ENCODE measurements at places on chromosomes 12 and 14.

GRCh38 chr12:124278389-124279101, 16.3 kb upstream of the RFLNA start:
- no peak for DNase-seq

DNA sequence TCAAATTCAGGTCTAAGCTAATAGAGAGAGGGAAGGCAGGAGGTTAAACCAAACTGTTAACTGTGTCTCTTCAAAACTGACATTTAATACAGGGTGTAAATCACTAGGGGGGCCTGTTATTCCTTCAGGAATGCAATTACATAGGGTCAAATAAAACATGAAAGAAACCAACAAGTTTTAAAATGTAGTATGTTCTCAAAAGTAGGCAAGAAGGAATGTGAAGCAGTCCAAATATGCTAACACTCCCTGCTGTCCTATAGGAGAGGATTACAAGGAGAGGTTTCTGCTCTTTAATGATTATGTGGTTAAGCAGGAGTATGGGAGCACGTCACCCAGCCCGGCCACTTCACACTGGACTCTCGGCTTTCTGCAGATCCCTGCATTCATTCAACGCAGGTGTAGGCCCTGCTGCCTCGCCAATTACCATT, 42.5 kb upstream of the BMP4 start:
- DNase-seq, result peak; percentile 81

- DNase-seq, result no peak
Measured at GRCh38 chr12:38152816-38153736, 163.5 kb upstream of the ALG10B start.

GRCh38 chr14:89485264-89485663, 68.2 kb upstream of the FOXN3 start:
- no peak for DNase-seq

DNA sequence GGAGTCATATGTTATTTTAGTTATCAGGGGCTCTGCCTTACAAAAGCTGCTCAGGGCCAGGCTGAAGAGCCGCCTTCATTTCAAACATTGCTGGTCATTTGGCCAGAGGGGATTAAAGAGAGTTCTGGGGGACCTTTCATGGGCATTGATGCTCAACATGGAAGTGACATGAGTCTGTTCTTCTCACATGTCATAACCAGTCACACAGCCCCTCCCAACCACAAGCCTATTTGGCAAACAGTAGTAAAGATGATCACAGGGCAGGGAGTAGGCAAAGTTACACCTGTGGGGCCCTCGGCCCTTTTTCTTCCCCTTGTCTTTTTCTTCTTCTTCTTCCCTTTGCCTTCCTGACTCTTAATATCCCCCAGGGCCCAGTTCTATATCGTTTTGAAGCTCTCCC, 33.3 kb downstream of the CFAP54 start:
- no peak for DNase-seq

GRCh38 chr12:79482323-79482722, 208.4 kb downstream of the PAWR start:
- no peak for DNase-seq

DNA sequence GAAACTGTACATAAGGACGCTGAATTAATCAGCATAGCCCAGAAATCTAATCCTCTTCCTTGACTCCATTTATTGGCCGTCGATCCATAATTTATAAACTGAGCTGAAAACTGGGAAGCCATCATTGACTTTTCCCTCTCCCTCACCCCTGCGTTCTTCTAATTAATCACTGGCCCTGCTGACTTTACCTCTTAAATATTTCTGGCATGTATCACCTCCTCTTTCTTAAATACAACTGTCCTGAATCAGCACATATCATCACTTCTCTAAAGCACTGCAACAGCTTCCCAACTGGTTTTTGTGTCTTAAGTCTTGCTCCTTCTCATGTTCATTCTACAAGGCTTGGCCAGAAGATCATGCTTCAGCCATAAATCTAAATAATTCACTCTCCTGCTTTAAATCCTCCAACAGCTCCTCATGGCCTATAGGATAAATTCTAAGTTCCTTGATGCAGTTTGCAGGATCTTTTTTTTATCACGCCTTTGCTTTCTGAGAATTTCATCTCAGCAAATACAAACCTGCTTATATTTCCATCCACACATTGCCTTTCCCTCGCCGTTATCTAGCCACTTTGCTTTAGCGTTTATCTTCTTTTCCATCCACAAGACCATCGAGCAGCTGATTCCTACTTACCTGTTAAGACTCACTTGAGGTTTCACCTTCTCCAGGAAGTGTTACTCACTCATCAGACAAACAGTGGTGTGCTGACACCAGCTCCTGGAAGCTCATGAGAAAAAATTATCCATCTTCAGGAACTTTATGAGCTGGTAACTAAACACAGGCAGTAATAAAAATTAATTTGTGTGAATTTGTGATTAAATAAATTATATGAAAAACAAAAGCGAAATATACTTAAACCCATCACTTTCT, 295.6 kb upstream of the FLRT2 start:
- no peak for DNase-seq

- DNase-seq, result no peak
Measured at GRCh38 chr14:20493634-20494033, 11.7 kb upstream of the RNASE10 start.

GRCh38 chr12:48198672-48198971, 4.5 kb downstream of the OR10AD1 start:
- DNase-seq, result peak; percentile 90

DNA sequence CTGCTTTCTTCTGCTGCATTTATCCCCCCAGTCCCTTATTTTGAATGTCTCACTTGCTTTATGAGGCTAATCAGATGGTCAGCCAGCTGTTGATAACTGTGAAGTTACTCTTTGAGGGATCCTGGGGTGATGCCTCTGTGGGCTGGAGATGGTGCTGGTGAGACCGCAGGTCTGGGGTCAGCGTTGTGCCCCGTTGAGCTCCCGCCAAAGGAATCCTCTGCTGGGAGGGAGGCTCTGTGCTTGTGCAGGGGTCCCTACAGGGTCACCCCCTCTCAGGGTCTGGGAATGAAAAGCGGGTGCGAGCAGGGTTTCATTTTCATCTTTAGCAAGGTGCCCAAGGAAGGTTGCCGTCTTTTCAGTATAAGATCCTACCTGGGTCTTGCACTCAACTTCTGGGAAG, 161.2 kb upstream of the RTL1 start:
- no peak for DNase-seq

Measured in SJSA1 (cell line).